ENCODE measurements at places on chromosomes 1 and 21.

DNA sequence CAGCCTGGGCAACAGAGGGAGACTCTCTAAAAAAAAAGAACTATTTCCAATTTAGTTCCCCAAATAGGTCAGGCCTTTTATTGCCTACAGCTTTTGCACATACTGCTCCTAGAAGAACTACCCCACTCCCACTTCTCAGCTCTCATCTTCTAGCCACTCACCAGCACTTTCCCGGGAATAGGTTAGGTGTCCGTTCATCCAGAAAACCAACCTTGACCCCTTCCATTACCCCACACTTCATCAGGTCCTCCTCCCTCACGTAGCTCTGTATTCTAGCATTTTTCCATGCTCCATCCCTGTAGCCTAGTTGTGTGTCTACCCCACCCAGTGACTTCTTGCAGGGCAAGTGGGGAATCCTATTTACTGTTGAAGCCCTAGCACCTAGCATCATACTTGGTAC is 42.6 kb downstream of the C8B start:
- DNase-seq = no peak

GRCh38 chr1:205843036-205843859 is 6.7 kb downstream of the PM20D1 start:
- no peak for DNase-seq

- DNase-seq = no peak
Measured at GRCh38 chr1:12386130-12386529, 156.3 kb downstream of the VPS13D start.

DNA sequence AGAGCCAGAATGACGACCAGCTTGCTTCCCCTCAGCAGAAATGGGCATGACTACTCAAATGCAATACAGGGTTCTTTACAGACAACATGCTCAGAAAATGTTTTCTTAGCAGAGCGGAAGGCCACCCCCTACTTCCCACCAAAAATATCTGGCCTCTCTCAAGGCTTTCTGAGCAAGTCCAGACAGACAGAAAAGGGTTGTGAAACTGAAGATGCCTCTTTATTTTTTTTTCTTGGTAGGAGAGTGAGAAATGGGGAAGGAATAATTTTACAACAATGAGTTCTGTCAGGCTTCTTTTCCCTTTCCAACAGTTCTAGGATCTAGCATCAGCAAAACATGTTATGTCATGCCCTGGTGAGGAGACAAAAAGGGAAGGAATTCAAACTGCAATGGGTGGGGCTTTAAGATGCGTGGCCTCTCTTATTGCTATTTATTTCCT is 172.0 kb upstream of the CAMK1G start:
- peak; percentile 32 for DNase-seq

DNA sequence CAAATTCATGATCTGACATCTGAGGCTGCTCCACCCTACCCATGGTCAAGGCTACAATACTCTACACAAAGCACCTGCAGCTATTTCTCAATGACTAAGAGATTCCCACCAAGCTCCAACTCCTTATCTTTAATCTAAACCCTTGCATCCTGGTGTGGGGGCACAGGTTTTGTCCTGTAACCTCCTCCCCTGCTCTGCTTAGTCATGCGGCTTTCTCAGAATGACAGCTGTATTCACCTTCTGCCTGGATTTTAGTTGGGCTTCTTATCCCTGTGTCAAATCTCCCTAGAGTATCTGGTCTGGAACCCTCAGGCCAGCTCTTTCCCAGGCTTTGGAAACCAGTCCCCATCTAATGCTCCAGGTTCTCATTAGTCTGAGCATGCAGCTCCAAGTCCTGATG is 159.0 kb downstream of the BARHL2 start:
- DNase-seq = no peak

GRCh38 chr1:242886137-242886536 is 361.6 kb upstream of the PLD5 start:
- DNase-seq = no peak

- no peak for DNase-seq
Measured at GRCh38 chr1:6470132-6471085, 4.4 kb upstream of the TNFRSF25 start.

GRCh38 chr21:31343680-31344480 is at the start of gene TIAM1:
Gene TIAM1 (minus strand): TSS chr21:31344261. CDS start chr21:31266972, 77,289 bp downstream.
- peak; percentile 73 for DNase-seq

DNA sequence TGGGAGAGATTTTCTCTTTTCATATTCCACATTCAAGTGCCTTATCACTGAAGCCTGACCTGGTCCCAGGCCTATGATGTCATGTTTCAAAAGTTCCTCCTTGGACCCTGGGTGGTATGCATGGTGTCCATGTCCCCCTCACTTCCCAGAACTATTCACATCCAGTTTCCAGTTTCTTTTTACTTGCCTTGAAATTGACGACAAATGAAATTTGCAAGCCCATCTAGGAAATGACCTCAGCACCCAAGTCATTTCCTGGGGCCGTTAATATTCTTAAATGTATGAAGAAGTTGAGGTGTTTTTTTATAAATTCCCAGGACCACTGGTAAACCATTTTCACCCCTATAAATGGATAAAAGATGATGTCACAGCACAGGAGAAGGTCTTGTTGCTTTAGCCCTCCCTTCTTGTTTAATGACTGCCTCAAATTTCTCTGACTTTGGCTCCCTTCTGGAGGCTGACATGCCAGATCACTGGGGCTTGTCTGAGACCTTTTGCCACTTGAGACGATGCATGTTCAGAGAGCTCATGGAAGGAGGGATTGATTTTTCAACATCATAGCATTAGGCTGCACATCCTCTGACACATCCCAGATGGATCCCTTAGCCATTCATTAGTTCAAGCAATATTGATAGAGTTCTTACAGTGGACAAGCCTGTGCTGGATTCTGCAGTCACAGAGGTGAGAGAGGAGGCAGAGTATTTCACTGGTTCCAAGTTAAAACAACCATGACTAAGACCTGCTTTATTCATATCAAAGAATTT is 221.3 kb downstream of the PLPP3 start:
- no peak for DNase-seq

DNA sequence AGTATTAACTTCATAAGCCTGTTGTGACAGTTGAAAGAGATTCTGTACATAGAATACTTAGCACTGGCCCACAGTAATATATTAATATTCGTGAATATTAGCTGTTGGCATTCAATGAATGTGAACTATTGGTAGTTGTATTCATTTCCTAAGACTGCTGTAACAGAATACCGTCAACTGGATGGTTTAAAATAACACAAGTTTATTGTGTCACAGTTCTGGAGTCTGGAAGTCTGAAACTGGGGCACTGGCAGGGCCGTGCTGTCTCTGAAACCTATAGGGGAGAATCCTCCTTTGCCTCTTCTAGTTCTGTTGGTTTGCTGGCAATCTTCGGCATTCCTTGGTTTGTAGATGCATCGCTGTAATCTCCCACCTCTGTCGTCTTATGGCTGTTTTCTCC is 47.5 kb downstream of the OLFML3 start:
- DNase-seq = peak; percentile 47

- no peak for DNase-seq
Measured at GRCh38 chr1:13228343-13228781, 2.4 kb upstream of the PRAMEF18 start.
